ENCODE measurements at places on chromosomes 2 and 18.

DNA sequence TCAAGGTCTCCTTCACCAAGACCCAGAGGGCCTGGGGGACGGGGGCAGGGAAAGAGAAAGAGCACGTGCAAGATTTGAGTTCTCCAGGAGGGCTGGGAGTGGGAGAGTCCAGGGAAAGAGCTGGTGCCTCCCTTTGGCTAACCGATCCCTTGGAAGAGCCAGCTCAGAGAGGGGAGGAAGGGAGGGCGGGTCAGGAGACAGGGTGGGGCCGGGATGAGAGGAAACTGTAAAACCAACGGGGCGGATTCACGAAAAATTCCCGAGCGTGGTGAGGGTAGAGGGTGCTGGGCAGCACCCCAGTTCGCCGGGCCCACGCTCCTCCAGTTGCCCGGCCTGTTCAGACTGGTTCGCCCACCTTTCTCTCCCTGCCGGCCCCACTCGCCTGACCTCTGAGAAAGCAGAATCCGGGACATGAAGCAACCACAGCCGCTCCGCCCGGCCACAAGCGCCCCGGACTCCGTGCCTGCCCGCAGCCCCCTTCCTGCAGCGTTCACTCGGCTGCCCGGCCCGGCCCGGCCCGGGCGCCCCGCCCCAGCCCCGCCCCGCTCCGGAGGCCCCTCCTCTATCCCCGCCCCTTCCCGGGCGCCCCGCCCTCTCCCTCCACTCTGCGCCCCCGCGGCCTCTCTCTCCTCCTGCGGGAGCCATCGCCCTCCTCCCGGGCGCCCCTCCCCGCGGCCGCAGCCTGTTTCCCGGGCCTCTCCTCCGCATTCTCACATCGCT, 230.9 kb upstream of the SMAD2 start:
- no peak for DNase-seq

- DNase-seq = no peak
These were observed 944.6 kb upstream of the LRRTM1 start for GRCh38 chr2:81249152-81249551.

DNA sequence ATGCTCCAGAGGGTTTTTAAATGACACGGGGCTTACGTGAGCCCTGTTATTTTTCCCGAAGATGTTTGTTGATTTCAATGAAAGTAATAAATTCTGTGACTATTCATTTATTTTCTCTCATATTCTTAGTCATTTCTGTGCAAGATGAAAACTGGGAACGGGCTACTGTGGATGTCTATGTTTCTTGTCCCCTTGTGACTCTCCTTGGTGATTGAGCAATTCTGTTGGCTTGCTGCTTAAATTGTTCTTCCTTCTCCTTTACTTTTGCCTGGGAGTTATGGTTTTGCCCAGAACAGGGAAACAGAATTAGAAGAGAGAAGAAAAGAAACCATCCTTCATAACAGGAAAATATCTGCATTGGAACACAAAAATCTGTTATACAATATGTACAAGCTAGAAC, 508.2 kb upstream of the DSEL start:
- DNase-seq = no peak

DNA sequence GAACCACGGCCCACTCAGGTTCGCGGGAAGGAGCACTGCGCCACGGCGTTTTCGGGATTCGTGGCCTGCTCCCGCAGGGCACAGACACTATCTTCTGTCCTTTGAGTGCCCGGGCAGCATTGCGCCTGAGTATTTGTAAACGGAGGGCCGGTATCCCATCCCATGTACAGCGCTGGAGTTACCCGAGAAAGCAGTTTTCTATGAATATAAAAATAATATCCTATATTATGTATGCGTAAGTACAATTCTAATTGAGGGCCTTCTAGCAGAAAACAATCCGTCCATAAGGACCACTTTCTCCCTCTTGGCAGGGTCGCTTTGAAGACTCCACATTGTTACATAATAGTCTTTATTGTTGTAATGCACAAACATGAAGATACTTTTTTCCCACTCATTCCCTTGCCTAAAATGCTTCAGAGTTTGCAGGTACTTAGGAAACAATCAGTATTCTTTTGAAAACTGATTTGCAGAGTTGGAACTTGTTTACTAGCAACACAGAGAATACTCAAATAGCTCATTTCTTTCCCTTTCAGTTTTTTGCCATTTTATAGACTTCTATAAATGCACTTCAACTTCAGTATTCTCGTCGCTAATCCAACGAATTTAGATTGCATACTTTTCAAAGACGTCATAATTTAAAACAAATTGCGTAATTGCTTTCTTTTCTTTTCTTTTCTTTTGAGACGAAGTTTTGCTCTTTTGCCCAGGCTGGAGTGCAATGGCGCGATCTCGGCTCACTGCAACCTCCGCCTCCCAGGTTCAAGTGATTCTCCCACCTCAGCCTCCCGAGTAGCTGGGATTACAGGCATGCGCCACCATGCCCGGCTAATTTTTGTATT, 1.0 kb upstream of the REV1 start:
- DNase-seq = no peak

DNA sequence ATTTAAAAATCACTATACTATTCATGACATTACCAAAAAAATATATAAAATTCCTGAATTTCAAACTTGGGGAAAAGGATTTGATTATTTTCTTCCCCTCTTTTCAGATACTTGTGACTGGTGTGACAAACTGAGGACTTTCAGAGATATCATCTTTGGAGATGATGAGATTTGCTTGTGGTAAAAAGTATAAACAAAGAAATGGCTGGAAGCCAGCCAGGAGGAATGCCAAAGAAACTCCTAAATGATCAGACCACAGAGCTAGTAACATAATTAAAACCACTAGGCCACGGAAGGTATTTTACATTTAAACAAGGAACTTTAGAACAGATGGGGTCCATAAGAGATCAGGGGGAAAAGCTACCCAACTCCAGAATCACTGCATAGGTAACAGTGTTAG, 58.7 kb downstream of the PIGN start:
- no peak for DNase-seq

GRCh38 chr18:5395860-5396448, 100.4 kb upstream of the ZBTB14 start:
- no peak for DNase-seq

DNA sequence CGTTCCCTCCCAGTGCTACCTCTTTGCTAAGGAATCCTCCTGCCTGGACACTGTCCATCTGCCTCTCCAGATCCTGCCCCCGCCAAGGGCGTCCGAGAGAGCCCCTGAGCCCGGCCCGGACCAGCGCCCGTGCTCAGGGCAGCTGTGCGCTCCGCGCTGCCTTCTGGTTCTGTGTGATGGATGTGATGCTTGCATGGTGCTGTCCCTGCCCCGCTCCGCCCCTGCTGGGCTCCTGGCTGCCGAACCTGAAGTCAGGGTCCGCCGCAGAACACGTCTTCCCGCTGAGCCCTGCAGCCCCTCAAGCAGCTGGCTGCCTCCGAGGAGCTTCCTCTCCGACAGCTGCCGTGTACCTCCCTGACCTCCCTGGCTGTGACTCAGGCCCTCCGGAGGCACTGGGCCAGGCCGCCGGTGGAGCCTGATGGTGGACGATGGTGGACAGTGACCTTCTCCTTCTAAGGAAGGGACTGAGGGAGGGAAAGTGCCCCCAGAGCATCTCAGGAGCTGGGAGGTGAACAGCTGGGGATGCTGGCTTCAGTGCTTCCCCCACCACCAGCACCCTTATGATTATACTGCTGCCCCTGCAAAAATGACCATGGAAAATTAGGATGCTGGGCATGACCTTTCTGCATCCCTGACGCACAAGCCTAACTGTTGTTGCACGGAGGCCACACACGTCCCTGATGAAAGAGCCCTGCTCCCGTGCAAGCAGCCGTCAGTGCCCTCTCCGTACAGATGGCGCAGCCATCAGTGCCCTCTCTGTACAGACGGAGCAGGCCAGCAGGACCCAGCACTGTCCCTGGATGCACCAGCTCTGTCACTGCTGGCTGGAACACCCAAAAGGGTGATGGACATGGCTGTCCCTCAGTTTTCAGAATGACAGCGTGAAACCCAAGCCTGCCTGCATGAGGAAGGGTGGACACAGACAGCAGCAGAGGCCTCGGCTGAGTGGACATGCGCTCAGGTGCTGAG, 99.3 kb downstream of the TPO start:
- DNase-seq = no peak

DNA sequence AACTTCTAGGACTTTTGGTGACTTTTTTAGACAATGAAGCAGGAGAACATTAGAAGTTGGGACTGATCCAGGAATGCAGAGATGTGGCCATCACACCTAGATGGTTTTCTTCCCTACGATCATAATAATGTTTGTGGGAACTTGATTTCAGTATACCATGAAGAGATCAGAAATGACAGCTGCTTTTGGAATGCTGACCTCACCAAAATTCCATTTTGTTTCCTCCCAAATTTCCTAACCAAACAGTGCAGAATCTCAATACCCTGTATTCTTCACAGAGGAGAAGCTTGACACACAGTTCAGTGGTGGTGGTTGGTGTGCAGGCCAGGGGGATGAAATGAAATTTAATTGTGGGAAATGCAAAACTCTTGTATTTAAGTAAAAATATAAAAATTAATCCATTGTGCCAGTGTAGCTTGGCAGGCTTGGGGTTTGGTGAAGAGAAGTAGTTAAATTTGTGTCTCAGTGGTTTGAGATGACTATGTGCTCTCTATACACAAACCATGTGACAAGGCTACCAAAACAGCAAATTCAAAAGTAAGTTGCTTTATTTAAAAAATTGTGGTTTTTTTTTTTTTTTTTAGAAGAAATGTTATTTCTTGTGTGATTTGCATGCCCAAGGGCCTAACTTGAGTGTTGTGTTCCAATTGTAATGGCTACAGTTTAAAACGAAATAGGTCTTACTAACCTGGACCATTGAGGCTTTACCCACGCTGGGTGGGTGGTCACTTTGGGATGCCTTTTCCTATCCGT, 252.4 kb downstream of the LPIN1 start:
- peak; percentile 40 for DNase-seq

- no peak for DNase-seq
These were observed 85.2 kb upstream of the RPE start for GRCh38 chr2:209917154-209917771.

DNA sequence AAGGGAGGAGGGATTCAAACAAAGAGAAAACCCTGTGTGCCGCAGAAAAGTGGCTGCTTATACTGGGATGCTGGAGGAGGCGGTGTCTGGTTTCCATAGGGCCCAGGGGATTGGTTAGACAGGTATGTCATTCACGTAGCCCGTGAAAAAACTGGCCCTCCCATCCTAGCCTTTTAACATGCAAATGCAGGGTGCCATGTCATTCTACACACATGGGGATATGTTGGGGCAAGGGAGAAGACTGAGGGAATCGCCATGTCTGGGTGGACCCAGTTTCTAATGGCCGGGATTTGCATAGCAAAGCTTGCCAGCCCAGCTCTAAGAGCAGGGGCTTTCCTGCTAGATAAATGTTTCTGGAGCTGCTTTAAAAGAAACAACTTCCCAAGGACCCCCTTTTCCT, 8.2 kb upstream of the RNU2-63P start:
- no peak for DNase-seq

All from GM12878 (cell line).